T1000 (cell line): ENCODE measurements at places on chromosomes 6 and 20.

GRCh38 chr6:157432231-157432891 is 51.4 kb downstream of the ZDHHC14 start:
- no peak for DNase-seq

- DNase-seq, result no peak
Measured at GRCh38 chr6:38498805-38499445, 140.8 kb downstream of the BTBD9 start.

- DNase-seq, result no peak
Measured at GRCh38 chr6:156917213-156917612, 140.0 kb downstream of the ARID1B start.

DNA sequence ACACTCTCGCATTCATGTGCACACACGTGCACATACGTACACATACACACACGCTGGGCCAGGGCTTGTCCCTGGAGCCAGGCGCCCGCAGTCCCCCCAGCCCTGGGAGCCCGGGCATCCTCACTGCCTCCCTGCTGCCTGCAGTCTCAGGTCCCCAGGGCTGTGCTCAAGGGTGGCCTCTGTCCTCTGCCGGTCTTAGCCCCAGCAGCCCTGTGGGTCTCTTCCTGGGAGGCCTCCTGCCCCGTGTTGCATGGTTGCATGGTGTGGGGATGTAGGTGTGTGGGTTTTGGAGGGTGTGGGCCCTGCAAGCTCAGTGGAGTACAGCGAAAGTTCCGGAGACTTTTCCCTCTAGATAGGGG is 101.5 kb downstream of the TMEM242 start:
- no peak for DNase-seq

GRCh38 chr6:159261995-159262394 is 92.8 kb downstream of the FNDC1 start:
- DNase-seq, result no peak

DNA sequence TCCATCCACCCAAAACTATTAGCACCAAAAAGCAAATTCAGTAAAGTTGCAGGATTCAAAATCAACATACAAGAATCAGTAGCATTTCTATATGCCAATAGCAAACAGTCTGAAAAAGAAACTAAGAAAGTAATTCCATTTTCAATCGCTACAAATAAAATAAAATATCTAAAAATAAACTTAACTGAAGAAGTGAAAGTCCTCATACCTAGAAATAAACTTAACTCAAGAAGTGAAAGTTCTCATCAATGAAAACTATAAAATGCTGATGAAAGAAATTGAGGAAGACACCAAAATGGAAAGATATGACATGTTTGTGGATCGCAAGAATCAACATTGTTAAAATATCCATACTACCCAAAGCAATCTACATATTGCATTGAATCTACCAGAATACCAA is 103.0 kb upstream of the ARID1B start:
- DNase-seq, result no peak

- DNase-seq, result no peak
Measured at GRCh38 chr6:52389264-52389625, 27.3 kb downstream of the PAQR8 start.

- no peak for DNase-seq
Measured at GRCh38 chr6:156562019-156562418, 215.2 kb upstream of the ARID1B start.

- no peak for DNase-seq
Measured at GRCh38 chr6:70281923-70282311, 21.0 kb downstream of the COL9A1 start.

DNA sequence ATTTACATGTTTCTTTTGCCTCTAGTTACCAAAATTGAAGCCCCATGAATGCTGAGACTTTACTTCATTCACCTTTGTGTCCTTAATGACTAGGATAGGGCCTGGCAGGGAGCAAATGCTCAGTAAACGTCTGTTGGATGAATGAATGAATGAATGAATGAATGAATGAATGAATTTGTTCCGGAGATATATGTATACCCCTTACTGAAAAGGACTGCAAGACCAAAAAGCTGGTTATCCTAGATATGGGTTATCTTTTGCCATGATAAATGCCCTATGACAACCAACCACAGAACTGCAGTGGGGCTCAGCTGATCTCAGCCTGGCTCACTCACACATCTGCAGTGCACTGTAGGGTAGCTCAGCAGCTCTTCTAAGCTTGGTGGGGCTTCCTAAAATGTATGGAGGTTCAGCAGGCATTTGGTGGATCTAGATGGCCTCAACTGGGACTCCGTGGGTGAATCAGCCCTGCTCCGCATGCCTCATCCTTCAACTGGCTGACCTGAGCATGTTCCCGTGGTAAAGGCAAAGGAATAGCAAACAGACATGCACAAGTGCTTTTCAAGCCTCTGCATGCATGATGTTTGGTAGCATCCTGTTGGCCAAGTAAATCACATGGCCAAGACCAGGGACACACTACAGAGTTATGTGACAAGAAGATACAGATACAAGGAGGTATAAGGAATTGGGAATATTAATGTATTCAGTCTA is 378.7 kb upstream of the SOX4 start:
- no peak for DNase-seq

DNA sequence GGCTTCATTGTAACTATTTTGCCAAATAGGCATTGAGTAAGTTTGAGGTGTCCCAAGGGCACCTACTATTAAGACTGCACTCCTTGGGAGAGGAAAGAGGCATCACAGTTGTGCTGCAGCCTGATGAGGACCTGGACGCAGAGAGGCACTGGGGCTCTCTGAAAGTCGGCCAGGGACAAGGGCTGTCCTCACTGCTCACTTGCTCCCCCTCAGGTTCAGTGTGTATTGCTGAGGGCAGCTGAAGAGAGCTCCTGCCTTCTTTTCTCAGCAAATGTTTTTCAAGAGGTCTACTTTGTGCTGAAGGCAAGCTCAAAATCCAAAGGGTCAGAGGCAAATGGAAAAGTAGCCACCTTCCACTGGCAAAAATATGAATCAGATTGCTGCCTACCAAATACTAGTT is 331.8 kb downstream of the RIMS1 start:
- DNase-seq, result no peak

DNA sequence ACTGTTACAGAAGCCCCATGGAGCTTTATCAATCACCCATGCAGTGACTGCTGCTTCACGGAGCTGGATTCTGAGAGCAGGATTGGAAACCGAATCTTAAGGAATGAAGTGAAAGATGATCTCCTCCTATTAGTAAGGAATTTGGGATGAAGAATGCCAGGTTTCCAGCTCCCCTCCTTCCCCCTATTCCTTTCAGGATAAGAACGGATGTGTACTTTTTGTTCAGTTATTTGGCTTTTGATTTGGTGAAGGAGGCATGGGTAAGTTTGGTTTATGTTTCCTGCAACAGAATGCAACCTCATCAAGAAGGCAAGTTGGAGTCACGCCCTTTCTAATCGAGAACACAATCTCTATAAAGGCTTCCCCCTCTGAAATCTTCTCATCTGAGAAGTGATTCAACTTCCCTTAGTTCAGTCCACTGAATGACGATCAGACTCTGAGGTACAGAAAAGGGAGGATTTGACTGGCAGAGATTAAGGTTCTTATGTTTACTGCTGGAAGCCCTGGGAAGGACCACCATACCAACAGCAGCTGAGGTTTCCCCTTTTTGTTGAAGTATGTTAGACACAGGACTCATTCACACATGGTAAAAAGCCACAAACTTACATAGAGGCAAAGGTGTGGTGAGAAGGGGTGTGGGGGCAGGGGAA is 5.5 kb downstream of the ELMO2 start:
- DNase-seq, result no peak

GRCh38 chr6:5511954-5512353 is 250.6 kb downstream of the FARS2 start:
- no peak for DNase-seq

GRCh38 chr20:18742841-18743240 is 70.7 kb upstream of the SCP2D1 start:
- DNase-seq, result no peak

GRCh38 chr6:42292004-42292740 is 74.5 kb upstream of the MRPS10 start:
- peak; percentile 27 for DNase-seq

GRCh38 chr6:71481011-71481410 is 192.4 kb downstream of the OGFRL1 start:
- DNase-seq, result no peak

DNA sequence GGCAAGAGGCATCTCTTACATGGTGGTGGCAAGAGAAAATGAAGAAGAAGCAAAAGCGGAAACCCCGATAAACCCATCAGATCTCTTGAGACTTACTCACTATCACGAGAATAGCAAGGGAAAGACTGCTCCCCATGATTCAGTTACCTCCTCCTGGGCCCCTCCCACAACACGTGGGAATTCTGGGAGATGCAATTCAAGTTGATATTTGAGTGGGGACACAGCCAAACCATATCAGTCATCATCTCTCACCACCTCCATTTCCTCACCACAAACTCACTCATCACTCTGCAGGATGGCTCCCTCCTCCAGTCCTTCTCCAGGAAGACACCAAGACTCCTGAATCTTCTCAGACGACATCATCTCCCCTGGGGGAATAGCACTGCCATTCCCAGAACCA is 25.8 kb upstream of the SLC16A10 start:
- peak; percentile 12 for DNase-seq

- no peak for DNase-seq
Measured at GRCh38 chr6:108888052-108888451, 39.8 kb downstream of the ARMC2 start.

GRCh38 chr6:5998711-5999687 is 7.7 kb downstream of the NRN1 start:
- DNase-seq, result no peak

DNA sequence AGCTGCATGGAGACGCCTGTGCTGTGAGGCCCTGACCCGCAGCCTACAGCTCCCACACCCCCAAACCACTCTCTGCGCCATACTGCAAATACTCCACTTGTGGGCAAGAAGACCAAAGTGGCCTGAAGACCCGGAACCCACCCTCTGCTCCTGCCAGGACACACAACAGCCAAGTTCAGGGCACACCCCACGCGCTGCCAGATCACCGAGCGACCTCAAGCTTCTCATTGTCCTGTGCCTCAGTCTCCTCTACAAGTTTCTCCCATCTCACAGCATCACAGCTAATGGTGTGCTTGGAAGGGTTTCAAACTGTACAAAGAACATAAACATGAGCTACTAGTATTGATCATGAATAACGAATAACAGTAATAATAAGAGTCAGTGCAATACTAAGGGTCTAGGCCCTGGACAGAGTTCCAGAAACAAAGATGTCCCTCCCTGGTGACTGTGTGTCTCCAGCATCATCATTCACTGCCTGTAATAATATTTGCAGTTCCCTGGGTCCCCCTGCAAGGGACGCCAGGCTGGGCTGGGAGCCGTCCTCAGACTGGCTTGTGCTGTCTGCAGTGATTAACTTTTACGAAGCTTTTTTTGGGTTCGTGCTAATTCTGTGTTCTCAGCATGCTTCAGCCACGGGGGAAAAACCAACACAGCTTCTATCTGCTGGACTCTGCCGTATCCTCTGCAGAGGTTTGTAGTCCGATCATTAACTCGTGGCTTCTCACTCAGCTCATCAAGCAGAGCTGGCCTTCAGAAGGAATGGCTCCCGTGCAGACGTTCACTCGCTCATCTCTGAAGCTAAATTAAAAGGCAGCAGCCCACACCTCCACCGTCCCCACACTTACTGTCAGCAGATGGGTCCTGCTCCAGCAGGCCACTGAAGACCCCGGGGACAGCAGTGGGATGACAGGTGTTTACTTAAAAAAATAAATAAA is 81.6 kb upstream of the MPC1 start:
- no peak for DNase-seq

DNA sequence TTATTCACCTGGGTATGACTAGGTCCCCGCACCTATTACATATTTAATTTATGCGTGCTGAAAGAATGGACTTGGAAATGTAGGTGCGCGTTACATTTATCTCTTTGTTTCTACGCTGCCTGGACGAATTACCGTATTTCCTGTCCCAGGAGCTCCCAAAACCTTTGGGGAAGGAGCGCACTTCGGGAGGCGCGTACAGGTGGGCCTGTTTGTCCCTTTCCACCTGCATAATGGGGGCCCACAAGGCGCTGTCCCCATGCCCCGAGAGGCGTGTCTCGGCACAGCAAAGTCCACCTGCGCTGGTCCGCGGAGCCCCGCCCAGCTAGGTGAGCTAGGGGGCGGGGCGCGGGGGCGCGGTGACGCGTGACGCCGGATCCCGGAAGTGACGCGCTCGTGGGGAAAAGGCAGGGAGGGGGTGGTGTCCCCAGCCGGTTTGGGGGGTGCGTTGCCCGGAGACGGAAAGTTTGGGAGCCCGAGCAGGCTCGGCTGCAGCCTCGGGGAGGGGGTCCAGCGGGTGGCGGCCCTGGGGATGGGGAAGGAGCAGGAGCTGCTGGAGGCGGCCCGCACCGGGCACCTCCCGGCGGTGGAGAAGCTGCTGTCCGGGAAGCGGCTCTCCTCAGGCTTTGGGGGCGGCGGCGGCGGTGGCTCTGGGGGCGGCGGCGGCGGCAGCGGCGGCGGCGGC is at the start of gene ANKS1A:
Gene ANKS1A (plus strand): TSS at position 382 of the 682 bp plus-strand sequence. CDS start 148 bp downstream, at position 530.
- peak; percentile 65 for DNase-seq

- no peak for DNase-seq
Measured at GRCh38 chr6:167988945-167989841, 8.3 kb upstream of the KIF25 start.

DNA sequence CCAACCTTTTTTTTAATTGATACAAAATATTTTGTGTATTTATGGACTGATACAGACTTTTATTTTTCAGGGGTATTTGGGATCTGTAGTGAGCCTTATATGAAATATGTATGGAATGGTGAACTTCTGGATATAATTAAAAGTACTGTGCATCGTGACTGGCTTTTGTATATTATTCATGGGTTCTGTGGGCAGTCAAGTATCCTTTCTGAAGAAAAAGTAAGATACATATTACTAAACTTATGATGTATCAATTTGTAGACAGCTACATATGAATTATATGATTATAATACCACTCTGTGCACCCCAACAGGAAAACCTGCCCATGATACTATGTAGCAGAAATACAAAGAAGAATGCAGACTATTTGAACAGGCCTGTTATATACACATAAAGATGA is 47.2 kb downstream of the FIG4 start:
- no peak for DNase-seq

- no peak for DNase-seq
Measured at GRCh38 chr6:68144667-68145066, 490.4 kb upstream of the ADGRB3 start.

DNA sequence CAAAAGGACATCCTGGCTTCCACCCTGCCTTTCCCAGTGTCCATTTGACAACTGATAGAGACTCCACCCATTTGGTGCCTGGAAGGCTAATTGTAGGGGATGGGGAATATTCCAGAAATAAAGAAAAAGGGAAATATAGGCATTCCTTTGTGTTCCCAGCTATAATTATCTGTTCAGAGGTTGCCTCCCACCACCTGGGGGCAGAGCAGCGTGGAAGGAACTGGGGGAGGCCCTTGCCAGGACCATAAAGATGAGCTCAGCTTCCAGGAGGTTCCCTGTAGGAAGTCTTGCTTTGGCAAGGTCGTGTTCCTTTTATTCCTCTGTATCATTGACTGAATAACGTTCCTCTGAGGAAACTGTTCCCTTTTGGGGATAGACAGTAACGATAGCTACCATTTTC is 214.7 kb downstream of the TFAP2C start:
- DNase-seq, result no peak

GRCh38 chr6:147983581-147984366 is 358.9 kb upstream of the SASH1 start:
- DNase-seq, result no peak

- DNase-seq, result no peak
Measured at GRCh38 chr6:155399062-155399744, 56.4 kb downstream of the NOX3 start.

- DNase-seq, result no peak
Measured at GRCh38 chr6:81814370-81815076, 62.0 kb upstream of the TENT5A start.
